ENCODE measurements at places on chromosomes 2 and 18. TPM values are rescaled to one million over a fixed set of nuclear protein-coding genes. Genes with fewer than 3 reads are reported as not detected.

GRCh38 chr2:144374163-144374661 is 145.7 kb downstream of the ZEB2 start:
- DNase-seq: no peak
- no peaks in the 10 kb centered on the region for H3K27me3 ChIP-seq
- peaks cover 4% of the 10 kb centered on the region for H3K4me1 ChIP-seq
- no peak overlapping the region for H3K27ac ChIP-seq

- H3K4me1 ChIP-seq: no peaks in the 10 kb centered on the region
- H3K4me3 ChIP-seq: no peak overlapping the region
- no peak overlapping the region for H3K27ac ChIP-seq
- no peak for DNase-seq
These were observed 32.6 kb upstream of the AAK1 start for GRCh38 chr2:69676146-69676545.

- no peaks in the 10 kb centered on the region for H3K4me1 ChIP-seq
- no peak for DNase-seq
- no peak overlapping the region for H3K4me3 ChIP-seq
- H3K27ac ChIP-seq: no peak overlapping the region
- no peaks in the 10 kb centered on the region for H3K36me3 ChIP-seq
These were observed 23.7 kb upstream of the CD28 start for GRCh38 chr2:203682688-203683130.

GRCh38 chr2:128489526-128490273 is 171.0 kb upstream of the HS6ST1 start:
- H3K4me3 ChIP-seq: no peak overlapping the region
- H3K36me3 ChIP-seq: no peaks in the 10 kb centered on the region
- no peaks in the 10 kb centered on the region for H3K27me3 ChIP-seq
- no peak overlapping the region for H3K27ac ChIP-seq
- peaks cover 14% of the 10 kb centered on the region for H3K4me1 ChIP-seq

SERPINB13 gene
- not detected for total RNA-seq

DNA sequence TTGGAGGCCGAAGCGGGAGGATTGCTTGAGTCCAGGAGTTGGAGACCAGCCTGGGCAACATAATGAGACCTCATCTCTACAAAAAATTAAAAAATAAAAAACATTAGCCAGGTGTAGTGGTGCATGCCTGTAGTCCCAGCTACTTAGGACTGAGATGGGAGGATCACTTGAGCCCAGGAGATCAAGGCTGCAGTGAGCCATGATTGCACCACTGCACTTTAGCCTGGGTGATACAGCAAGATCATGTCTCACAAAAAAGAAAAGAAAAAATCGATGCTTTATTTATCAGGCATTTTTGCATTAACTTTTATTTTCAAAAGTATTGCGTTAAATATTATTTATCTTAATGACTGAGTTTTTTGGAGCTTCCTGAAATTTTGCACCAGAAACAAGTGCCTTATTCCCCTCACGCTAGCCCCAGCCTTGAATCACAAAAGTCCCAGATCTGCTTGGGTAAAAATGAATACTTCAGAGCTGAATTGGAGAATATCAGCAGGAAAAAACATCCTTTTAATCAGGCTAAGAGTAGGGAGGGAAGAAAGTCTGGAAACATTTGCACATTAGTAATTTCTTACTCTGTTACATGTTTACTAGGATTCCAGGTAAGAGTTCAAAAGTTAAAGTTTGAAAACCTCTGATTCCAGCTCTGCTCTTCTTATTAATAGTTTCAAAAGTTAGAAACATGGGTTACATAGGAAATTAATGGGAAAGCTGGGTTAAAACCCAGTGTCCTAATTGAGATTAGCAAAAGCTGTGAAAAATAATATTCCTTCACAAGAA is 296.8 kb upstream of the FBXO11 start:
- H3K4me1 ChIP-seq: no peaks in the 10 kb centered on the region
- no peak overlapping the region for H3K4me3 ChIP-seq
- no peak for DNase-seq
- H3K27ac ChIP-seq: no peak overlapping the region
- no peaks in the 10 kb centered on the region for H3K36me3 ChIP-seq
- no peaks in the 10 kb centered on the region for H3K27me3 ChIP-seq

DNA sequence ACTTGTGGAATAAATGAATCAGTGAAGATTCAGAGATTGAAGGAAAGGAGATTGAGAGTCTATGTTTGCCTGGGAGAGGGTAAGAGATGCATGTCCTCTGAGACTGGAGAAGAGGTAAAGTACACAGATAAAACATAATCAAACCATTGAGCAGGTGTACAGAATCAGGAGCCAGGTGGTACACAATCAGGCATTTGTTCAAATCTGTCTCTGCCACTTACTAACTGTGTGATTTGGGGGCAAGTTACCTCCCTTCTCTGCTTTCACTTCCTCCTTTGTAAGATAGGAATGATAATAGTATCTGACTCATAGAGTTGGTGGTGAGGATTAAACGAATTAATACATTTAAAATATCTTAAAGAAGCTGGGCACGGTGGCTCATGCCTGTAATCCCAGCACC is 94.0 kb downstream of the CDK15 start:
- H3K4me1 ChIP-seq: peaks cover 6% of the 10 kb centered on the region
- H3K27me3 ChIP-seq: no peaks in the 10 kb centered on the region

GRCh38 chr18:24560511-24560981 is 100.1 kb downstream of the HRH4 start:
- no peak overlapping the region for H3K4me3 ChIP-seq
- H3K27me3 ChIP-seq: no peaks in the 10 kb centered on the region
- H3K36me3 ChIP-seq: no peaks in the 10 kb centered on the region
- H3K4me1 ChIP-seq: peaks cover 6% of the 10 kb centered on the region
- peak; percentile 80 for DNase-seq

- H3K27ac ChIP-seq: peak overlapping the region; percentile 99
- H3K27me3 ChIP-seq: no peaks in the 10 kb centered on the region
- H3K4me3 ChIP-seq: peak overlapping the region; percentile 88
- peaks cover 68% of the 10 kb centered on the region for H3K36me3 ChIP-seq
- H3K4me1 ChIP-seq: peaks cover 14% of the 10 kb centered on the region
These were observed 575 bp downstream of the HSPD1 start for GRCh38 chr2:197498937-197499593.

BAZ2B gene
- total RNA-seq: 60.5 TPM

DNA sequence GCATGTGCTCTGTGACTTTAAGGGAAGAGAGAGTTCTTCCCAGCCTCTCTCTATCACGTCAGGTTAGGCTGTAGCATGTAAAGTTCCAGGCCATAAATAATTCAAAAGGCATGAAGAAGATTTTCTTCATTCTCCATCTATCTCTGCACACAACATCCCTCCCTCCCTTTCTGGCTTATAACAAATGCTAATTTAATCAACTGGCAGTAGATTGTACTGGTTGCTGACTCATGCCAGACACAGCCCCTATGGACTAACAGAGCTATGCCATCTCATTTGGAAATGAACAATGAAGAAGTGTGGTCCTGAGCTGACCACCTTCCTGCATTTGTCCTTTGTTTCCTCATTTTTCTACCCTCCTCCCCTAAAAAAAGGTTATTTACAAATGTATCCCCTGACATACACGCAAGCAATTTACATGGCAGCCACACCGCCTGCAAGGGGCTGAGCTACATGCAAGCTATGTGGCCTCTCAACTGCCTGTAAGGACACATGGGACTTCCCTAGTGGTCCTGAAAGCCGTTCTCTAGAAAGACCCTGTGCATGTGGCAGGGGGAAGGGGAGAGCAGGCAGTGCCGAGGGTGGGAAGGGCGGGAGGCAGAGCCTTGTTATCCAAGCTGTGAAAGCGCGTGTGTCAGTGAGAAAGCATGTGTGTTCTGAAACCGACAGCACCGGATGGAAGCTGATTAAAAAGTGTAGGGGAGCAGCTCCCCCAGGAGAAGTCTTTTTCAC is 90.9 kb upstream of the KLF7 start:
- no peaks in the 10 kb centered on the region for H3K36me3 ChIP-seq
- peaks cover 16% of the 10 kb centered on the region for H3K4me1 ChIP-seq
- H3K27me3 ChIP-seq: no peaks in the 10 kb centered on the region
- no peak overlapping the region for H3K4me3 ChIP-seq

- no peak overlapping the region for H3K27ac ChIP-seq
- no peak overlapping the region for H3K4me3 ChIP-seq
- DNase-seq: no peak
- H3K4me1 ChIP-seq: no peaks in the 10 kb centered on the region
- no peaks in the 10 kb centered on the region for H3K27me3 ChIP-seq
- H3K36me3 ChIP-seq: no peaks in the 10 kb centered on the region
These were observed 21.2 kb downstream of the TRIB2 start for GRCh38 chr2:12737738-12738485.

ANKRD23 gene
- total RNA-seq: 3.9 TPM

HOXD12 gene
- not detected for total RNA-seq

GRCh38 chr2:45085487-45085886 is 76.2 kb upstream of the SIX2 start:
- no peaks in the 10 kb centered on the region for H3K4me1 ChIP-seq
- no peak for DNase-seq
- H3K4me3 ChIP-seq: no peak overlapping the region
- no peaks in the 10 kb centered on the region for H3K27me3 ChIP-seq
- H3K27ac ChIP-seq: no peak overlapping the region

INHA gene
- total RNA-seq: 0.48 TPM
